MM.1S (cell line): ENCODE measurements at places on chromosomes 12 and 14.

GRCh38 chr14:67436006-67436866 is 24.3 kb upstream of the PLEK2 start:
- DNase-seq: no peak

DNA sequence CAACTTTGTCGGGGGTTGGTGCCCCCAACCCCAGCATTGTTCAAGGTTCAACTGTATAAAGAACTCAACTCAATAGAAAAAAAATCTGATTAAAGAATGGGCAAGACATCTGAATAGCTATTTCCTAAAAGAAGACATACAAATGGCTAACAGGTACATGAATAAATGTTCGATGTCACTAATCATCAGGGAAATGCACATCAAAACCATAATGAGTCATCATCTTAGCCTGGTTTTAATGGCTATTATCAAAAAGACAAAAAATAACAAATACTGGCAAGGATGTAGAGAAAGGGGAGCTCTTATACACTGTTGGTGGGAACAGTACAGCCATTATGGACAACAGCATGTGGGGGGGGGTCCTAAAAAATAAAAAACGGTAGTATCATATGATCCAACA is 28.7 kb downstream of the NPAS3 start:
- DNase-seq: no peak

DNA sequence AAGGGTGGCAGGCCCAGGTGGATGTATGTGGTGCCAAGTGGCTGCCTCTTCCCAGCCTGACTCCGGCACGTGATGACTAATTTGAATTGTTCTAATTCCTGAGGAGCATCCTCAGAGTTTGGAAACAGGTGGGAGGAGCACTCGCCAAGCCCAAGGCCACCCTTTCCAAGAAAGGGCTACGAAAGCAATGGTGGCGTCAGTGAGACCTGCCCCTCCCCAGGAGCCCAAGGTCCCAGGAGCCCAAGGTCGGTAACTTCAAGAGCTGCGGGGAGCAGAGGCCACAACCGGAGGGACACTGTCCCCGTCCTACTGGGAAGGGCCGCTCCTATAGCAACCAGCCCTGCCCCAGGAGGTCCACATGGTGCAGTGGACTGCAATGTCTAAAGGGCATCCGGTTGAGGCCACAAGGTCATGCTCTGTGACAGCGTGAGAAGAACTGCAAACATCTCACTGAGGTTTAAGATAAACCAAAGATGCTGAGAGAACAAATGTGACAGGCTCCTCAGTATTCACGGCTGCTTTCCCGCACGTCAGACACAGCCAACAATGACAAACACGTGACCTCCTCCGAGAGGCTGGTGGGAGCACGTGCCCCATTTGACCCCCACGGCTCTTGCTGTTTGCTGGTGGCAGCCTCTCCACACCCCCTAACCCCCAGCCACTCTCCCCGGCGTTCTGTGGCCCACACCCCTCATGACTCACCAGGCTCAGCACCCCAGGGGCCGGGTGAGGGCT is 79.6 kb downstream of the ITPK1 start:
- no peak for DNase-seq

GRCh38 chr12:27012239-27012981 is 1.8 kb downstream of the TM7SF3 start:
- no peak for DNase-seq

- DNase-seq: no peak
Observed at GRCh38 chr12:78316631-78317468, 486.2 kb downstream of the NAV3 start.

GRCh38 chr14:51367600-51367931 is 127.5 kb downstream of the TMX1 start:
- no peak for DNase-seq
